Glomerular endothelial cell (primary cell): ENCODE measurements at places on chromosomes 7 and 10.
A peak's percentile ranks its signal among the peaks of the same experiment; 100 is the strongest.

- DNase-seq = no peak
Measured at GRCh38 chr7:80661729-80662128, 23.3 kb downstream of the CD36 start.

- no peak for DNase-seq
Measured at GRCh38 chr7:44534087-44534486, 7.0 kb downstream of the NPC1L1 start.

GRCh38 chr10:43109671-43110249 lies 28.5 kb upstream of the CSGALNACT2 start:
- DNase-seq = no peak

- no peak for DNase-seq
Measured at GRCh38 chr7:101913851-101914250, 96.4 kb downstream of the CUX1 start.

DNA sequence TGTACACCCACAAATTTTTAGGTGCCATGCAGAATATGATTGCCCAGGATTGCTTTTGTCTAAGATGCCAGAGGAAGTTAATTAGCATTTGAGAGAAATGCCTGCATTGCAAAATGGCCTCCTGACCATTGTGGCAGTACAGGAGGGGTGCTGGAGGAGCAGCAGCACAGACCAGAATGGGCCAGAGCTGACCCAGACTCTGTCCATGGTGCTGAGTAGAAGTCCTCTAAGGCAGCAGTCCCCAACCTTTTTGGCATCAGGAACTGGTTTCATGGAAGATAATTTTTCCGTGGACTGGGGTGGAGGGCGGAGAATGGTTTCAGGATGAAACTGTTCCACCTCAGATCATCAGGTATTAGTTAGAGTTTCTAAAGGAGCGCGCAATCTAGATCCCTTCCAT lies 217.8 kb upstream of the AGK start:
- no peak for DNase-seq

DNA sequence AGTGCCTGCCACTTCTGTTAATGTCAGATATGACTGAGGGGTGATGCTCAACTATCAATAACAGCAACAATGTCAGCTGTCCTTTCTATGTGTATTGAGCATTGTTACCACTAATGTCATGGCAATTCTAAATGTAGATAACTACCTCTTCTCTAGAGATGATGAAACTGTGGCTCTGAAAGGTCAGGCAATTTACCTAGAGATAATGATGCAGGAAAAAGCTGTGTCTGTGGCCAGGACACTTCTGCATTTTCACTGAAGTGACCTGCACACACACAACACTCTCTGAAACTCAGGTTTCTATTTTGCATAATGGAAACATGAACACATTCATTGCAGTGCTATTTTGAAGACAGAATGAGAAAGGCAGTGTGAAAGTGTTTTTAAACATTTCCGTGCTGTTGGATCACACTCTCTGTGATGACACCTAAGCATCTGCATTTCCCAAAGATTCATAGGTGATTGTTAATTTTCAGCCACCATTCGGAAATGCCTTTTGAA lies 148.2 kb downstream of the KCND2 start:
- DNase-seq = no peak

DNA sequence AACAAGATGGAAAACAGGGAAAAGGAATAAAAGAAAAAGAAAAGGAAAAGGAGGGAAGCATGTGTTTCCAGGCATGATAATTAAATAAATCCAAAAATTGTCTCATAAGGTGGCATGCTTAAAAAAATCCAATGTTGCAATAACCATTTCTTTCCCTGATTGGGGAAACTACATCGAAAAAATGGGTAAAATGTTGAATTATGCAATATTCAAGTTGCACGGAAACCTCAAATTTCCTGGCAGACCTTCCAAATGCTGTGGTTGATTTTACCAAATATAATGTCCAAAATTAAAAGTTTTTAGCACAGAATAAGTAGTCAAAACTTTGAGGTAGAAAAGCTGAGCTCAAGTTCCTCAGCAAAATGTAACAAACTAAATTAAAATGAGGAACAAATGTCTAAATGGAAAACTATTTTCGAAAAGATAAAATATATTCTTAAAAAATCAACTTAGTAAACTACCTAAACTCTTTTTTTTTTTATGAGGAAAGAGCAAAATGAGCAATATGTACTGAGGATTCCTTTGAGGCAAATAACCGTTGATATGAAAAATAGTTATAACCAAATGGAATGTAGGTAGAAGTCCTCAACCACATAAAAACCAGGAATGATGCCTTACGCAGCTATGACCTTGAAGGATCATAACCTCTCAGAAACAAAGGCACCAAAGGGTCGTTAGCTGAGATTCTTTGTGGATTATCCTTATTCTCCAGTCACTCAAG lies 52.6 kb downstream of the MACC1 start:
- DNase-seq = no peak

DNA sequence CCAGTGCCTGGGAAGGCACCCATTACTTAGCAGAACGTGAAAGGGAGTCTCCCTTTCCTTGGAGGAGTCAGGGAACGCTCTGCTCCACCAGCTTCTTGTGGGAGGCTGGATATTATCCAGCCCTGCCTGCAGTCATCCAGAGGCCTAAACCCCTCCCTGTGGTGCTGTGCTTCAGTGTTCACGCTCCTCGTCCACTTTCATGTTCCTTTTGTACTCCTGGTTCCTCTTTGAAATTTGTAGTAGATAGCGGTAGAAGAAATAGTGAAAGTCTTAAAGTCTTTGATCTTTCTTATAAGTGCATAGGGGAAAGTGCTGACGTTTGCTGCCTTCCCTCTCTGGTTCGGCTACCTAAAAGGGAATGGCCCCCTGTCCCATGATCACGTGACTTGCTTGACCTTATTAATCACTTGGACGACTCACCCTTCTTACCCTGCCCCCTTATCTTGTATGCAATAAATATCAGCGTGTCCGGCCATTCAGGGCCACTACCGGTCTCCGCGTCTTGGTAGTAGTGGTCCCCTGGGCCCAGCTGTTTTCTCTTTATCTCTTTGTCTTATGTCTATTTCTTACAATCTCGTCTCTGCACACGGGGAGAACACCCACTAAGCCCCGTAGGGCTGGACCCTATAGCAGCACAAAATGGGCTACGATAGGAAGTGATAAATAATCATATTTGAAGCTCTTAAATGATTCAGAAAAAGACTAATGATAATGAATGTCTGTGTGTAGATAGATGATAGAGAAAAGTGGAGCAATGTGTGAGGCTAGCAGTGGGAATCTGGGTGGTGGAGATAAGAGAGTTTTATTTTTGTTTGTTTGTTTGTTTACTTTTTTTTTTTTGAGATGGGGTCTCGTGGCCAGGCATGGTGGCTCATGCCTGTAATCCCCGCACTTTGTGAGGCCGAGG lies 5.8 kb upstream of the ESYT2 start:
- DNase-seq = no peak

- no peak for DNase-seq
Measured at GRCh38 chr7:76125560-76125959, 76.1 kb upstream of the SRRM3 start.

DNA sequence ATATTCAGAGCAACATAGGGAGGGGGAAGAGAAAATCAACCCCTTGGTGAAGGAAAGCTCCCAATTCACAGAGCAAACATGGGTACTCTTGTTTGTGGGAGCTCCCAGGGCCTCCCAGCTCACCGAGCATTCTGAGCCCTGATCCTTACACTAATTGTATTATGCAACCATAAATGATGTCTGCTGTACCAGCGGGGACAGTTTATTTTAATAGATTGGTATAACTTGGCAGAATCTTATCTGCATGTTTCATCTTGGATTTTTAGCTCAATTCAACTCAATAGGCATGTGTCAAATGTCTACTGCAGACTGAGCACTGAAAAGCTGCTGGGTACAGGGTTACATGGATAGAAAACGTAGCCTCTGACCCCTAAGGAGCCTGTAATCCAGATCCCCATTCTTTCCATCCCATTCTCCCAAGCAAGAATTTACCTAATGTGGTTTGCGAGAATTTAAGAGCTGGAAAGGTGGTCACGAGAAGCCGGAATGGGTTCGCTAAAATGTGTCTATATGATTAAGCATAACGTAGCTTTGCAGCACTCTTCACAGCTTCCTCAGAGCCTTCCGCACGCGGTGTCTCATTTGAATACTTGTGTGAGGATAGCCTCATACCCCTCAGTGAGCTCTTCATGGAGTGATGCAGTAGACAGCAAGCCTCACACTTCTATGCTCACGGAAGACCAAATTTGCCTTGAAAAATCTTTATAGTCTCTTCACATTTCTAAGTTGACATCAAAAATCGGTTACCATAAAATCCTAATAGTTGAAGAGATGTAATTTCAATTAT lies 18.3 kb downstream of the EGFR start:
- DNase-seq = no peak

- DNase-seq = no peak
Measured at GRCh38 chr10:77404810-77405209, 232.8 kb downstream of the KCNMA1 start.

DNA sequence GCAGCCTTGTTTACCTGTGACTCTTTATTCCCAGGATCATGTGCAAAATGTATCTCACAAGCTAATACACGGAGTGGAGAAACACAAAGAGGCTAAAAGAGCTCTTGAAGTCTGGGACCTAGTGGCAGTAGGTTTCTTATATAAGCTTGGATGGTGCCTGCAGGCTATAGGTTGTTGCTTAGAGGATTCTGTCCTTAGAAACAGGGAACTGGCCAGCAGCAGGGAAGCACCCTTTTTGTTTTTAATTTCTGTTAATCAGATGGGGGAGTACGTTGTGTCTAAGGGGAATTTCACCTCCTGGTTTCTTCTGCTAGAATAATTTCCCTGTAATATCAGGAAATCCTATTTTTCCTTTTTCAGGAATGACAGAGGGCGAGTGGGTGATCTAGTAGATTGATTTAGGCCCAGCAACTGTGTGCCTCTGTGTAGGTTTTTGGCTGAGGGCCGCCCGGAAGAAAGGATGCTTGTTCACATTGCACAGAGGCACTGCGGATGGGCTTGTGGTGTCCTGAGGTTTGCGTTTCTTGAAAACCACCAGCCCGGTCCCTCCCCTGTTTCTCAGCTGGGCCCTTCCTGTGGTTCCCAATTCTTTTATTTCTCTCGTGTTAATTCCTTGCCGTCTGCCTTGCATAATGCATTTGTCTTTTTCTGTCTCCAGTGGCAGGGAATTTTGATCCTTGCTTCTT lies 158.0 kb downstream of the CAMK1D start:
- no peak for DNase-seq

- no peak for DNase-seq
Measured at GRCh38 chr7:125605241-125605640, 675.6 kb upstream of the POT1 start.

- peak; percentile 71 for DNase-seq
Measured at GRCh38 chr7:108246227-108246837, 116.2 kb upstream of the LAMB4 start.

GRCh38 chr10:103692952-103693811 lies 162.2 kb downstream of the SH3PXD2A start:
- no peak for DNase-seq

- no peak for DNase-seq
Measured at GRCh38 chr10:86253091-86254072, 113.2 kb downstream of the GRID1 start.

DNA sequence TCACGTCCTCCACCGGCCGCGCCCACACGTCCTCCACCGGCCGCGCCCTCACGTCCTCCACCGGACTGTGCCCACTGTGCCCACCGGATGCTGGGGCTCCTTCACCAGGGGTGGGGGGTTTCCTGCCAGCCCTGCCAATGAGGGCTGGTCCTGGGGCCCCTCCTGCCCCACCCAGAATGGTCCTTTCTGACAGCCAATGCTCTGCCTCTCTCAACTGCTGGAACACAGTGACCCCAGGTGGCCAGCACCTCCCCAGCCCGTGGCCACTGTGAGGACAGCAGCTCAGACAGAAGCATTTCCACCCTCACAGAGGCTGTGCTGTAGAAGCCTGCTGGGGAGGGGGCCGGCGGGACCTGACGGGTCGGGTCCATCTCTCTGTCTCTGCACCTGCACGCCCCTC lies 90.1 kb upstream of the DNAAF5 start:
- DNase-seq = no peak

DNA sequence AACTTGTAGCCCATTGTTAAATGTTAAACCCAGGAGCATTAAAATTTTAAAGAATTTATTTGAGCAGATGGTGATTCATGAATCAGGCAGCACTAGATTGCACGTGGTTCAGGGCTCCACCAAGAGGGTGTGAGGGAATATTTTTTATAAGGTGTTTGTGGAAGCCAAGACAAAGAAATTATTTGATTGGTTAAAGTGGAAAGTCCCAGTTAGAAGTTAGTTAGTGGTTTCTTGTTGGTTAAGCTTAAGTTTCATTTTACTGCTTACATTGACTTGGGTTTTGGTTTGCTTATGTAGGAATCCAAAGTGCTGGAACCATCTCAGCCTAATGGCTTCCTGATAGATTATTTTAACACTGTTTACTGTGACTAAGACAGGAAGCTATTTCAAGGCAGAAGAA lies 906.2 kb downstream of the LRMDA start:
- DNase-seq = peak; percentile 44

GRCh38 chr10:22372917-22373316 lies 27.6 kb downstream of the SPAG6 start:
- DNase-seq = no peak

DNA sequence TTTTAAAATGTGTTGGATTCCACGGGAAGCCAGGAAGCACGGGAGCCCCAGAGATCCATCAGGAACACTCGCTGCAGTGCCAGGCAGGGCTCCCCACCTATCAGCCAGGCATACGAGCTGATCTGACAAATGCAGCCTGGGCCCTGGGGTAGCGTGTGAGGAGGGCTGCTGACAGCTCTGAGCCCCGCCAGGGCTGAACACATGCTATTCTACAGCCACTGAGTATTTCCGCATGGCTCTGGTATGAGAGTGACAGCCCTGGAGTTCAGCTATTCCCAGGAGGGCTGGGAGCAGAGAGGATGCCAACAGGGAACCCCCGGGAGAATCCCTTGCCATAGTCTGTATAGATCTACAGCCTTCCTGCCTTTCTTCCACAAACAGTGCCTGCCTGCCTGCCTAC lies 237.3 kb upstream of the ZMIZ1 start:
- DNase-seq = no peak

DNA sequence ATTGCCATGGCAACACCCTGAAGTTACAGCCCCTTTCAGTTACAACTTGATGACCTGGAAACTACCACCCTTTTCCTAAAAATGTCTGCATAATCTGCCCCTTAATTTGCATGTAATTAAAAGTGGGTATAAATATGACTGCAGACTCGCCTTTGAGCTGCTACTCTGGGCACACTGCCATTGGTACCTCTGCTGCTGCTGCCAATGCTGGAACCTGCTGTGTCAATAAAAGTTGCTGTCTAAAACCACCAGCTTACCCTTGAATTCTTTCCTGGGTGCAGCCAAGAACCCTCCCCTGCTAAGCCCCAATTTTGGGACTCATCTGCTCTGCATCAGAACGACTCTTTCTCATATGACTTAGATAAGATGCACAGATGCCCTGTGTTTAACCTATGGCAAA lies 10.2 kb upstream of the FRA10AC1 start:
- no peak for DNase-seq

GRCh38 chr7:79421751-79422150 lies 31.7 kb downstream of the MAGI2 start:
- no peak for DNase-seq

- no peak for DNase-seq
Measured at GRCh38 chr10:88409236-88409635, 173.9 kb downstream of the RNLS start.

DNA sequence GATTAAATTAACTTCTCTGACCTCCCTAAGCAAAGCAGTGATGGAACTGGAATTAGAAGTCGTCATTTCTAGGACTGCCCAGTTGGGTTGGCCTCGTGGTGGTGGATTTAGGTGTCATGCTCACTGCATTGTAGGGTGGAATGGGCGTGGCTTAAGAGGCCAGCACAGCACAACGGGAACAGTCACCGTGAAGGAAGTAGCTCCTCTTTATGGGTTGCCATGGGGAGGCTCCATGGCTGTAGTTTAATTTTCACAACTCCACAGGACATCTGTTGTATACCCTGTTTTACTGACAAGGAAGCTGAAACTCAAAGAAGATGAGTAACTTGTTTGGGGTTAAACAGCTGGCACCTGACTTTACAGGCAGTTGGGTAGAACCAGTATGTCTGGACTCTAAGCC lies 208.3 kb downstream of the CELF2 start:
- no peak for DNase-seq
